Femur (tissue), 1 donor: ENCODE measurements at places on chromosomes 4 and X.

DNA sequence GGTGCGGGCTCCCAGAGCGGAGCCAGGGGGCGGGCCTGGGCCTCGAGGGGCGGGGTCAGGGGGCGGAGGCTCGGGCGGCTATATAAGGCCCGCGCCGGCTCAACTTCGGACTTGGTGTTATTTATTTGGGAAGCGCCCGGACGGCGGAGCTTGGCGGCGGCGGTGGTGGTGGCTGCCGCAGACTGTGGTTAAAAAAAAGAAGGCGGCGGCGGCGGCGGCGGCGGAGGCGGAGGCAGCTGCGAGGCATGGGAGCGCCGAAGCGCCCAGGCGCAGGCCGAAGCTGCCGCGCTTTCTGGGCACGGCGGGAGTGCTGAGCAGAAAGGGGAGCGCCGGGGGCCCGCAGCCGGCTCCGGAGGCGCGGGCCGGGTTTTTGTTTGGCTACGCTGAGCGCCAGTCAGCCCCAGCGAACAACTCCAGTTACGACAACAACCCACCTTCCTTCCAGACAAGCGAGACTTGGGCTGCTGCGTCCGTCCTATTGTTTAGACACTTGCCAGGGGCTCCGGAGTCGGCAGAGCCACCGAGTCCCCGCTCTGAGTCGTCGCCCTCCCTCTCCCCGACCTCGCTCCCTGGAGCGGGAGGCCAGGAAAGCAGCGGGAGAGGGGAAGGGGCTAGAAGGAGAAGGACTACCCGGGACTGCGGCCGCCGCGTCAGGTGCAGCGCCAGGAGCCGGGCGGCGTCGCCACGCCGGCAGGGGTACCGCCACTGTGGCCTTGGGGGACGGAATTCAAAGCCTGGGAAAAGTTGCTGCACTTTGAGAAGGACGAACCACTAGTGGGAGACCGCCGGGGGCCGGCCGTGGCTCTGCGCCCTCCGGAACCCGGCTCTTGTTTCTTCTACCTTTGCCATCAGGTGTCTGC lies at the start of gene SLIT2:
TSS of gene SLIT2 (plus strand) at position 110 of the 860 bp plus-strand sequence. CDS start 1,911 bp downstream, outside the sequence.
- DNase-seq, result peak; percentile 91

DNA sequence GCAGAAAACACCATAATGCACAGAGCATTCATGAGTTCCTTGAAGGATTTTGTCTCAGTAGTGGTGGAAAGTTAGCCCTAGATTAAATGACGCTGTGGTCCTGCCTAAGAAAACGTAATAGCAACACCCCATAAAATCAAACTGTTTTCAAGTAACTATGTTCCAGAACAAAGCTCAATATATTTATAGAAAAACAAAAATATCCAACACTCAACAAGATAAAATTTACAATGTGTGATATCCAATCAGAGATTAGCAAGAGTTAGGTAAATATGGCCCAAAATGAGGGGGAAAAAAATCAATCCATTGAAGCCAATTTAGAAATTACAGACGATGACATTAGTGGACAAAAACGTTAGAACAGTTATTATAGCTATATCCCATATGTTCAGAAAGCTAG lies 9.9 kb upstream of the GAB1 start:
- no peak for DNase-seq

- DNase-seq, result no peak
These were observed 4.4 kb downstream of the SCFD2 start for GRCh38 chr4:53361451-53361850.

GRCh38 chr4:3523628-3524221 lies 8.5 kb downstream of the LRPAP1 start:
- no peak for DNase-seq

- no peak for DNase-seq
These were observed 57.5 kb upstream of the BMPR1B start for GRCh38 chr4:94700298-94700697.

GRCh38 chr4:73053974-73054480 lies 15.5 kb downstream of the COX18 start:
- DNase-seq, result no peak

DNA sequence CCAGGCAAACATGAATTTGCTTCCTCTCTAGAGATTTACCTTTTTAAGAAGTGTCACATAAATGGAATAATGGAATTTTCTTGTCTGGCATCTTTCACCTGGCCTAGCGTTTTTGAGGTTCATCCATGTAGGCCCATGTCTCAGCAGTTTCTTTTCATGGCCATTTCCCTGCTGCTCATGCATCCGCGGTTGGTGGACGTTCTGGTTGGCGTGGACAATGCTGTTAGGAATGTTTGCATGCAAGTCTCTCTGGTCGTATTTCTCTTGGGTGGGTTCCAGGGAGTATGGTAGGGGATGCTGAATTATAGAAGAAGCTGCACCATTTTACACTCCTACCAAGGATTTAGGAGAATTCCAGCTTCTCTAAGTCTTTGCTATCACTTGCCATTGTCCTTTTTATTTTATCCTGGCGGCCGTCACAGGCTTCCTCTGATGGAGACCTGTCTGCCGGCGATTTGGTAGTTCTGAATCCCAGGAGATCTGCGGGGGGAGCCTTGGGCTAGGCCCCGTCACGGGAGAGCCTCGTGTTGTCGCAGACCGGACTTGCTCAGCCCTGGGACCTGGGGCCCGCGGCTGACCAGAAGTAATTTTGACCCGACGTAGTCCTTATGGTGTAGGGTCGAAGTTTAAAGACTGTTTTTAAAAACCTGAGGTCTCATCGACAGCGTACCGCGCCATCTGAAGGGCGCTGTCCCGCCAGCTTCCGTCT lies 56.9 kb upstream of the TADA2B start:
- peak; percentile 58 for DNase-seq

DNA sequence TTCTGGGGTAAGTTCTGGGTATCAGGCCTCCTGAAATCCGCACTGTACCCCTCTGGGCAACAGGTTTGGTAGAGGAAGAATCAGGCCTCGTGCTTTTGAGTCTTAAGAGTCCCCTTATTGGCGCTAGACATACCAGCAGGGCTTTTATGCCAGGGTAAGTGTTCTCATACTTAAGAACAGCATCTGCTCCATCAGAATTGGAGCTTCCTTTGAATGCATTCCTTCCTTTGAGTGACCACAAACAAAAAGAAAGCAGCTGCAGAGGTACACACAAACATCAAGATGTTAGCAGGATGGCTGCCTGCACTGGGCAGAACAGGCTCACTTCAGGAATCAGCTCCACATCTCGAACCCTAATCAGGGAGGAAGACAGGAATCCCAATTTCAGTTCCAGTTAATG lies 156.8 kb downstream of the MGST2 start:
- no peak for DNase-seq

- peak; percentile 46 for DNase-seq
These were observed 1.2 kb downstream of the AKAP17A start for GRCh38 chrX:1592470-1593142.

GRCh38 chrX:134186362-134187121 lies 50.4 kb upstream of the CCDC160 start:
- peak; percentile 18 for DNase-seq

- DNase-seq, result no peak
These were observed 53.0 kb downstream of the TMEM154 start for GRCh38 chr4:152626790-152627189.

DNA sequence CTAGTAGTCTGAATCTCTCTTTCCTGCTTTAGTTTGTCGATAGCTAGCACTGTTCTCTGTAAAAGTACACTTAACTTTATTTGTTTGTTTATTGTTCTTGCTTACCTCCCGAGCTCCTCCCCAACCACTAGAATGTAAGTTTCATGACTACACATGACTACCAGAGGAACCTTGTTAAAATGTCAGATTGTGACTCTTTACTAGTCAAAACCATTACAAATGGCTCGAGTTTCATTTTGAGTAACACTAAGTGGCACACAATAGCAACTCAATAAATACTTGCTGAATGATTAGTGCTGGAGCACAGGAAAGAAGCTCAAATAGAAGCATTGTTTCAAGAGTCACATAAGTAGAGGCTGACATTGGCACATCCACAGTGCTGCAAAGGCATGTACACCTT lies 116.1 kb downstream of the MAPK10 start:
- DNase-seq, result no peak

- no peak for DNase-seq
These were observed 45.0 kb upstream of the LEF1 start for GRCh38 chr4:108213723-108214122.

DNA sequence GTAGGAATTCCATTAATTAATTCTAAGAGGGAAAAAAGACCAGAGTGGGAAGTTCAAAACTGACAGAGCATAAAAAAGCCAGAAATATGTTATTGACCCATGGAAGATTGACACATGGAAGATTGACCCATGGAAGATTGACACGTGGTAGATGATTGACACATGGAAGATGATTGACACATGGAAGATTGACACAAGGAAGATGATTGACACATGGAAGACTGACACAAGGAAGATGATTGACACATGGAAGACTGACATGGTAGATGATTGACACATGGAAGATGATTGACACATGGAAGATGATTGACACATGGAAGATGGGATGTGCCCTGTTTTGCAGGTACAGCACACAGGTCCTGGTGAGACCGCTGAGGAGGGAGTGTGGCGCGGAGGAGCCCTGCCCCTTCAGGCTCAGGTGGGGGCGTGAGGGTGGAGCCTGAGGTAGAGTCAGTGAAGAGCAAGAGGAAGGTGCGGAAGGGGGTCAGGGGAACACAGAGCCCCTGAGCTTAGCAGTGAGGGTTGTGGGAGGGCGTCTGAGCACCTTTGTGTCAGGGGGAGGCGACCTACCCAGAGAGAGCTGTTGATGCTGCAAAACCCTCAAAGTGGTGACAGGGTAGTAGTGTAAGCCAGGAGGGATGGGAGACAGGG lies 15.8 kb upstream of the PDE6B start:
- DNase-seq, result no peak

- DNase-seq, result peak; percentile 65
These were observed 179.6 kb upstream of the MXRA5 start for GRCh38 chrX:3526071-3526470.

DNA sequence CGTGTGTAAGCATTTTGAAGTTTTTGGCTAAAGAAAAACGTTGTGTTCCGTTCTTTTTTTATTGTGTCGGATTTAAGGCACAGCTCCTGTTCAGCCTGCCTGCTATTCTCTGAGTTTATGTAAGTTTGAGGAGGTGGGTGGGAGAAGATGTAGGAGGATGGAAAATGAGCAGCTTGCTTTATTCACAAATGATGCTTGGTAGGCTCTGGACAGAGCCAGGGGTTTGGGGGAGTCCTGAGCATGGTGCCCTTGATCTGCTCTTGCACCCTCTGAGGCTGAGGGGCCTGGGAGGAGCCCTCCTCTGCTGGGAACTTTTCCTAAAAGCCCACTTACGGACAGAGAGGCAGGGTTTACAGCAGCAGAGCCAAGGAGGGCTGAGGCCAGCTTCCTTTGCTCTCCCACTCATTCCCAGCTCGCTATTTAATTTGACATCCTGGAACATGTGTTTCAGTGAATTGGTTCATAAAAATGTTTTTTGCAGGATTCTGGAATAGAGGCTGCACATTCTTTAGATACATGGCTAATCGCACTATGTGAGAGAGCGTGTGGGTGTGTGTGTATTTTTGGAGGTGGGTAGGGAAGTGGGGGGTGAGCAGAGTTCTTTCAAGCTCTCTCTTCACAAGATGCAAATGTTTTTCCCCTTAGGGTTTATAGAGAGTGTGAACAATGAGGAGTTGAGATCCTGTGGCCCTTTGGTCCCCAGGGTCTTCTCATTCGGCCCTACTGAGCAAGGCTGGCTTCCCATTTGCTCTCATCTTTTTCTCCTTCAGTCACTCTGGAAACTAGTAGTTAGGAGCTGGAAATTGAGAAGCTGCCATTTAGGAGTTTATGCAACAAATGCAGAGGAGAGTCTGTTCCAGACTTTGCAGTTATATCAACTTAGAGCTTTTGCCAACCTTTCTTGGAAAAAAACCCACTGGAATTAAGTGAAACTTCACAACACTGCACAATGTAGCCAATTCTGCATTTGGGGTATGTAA lies 32.1 kb downstream of the TMEM131L start:
- peak; percentile 56 for DNase-seq
